Fibroblast of lung (primary cell): ENCODE measurements at places on chromosomes 4 and X.

DNA sequence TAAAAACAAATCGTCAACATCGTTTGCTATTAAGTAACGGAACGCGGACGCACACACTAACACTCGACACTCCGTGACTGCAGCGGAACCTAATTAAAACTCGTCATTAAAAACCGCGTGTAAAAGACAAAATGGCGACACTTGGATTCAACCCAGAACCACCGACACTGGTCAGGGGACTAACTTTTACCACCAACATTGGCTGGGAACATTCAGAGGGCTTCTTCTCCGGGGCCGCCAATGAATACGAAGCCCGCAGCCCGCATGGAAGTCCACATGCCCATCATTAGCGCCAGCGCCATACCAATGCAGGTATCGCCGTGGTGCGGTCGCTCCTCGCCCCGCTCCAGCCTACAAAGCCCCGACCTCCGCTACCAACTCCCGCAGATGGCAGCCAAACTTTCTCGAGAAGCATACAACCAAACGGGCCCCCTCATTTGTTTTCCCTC is 498 bp downstream of the RBMX start:
- DNase-seq = peak; percentile 15

- peak; percentile 94 for DNase-seq
Measured at GRCh38 chrX:9562851-9563250, 98.0 kb downstream of the TBL1X start.

GRCh38 chr4:95017305-95018064 is 259.7 kb downstream of the BMPR1B start:
- no peak for DNase-seq

- no peak for DNase-seq
Measured at GRCh38 chr4:66331761-66332160, 661.5 kb upstream of the EPHA5 start.

- DNase-seq = no peak
Measured at GRCh38 chrX:83984961-83985360, 124.0 kb downstream of the CYLC1 start.

GRCh38 chr4:41212616-41213203 is 1.6 kb downstream of the APBB2 start:
- DNase-seq = peak; percentile 81

DNA sequence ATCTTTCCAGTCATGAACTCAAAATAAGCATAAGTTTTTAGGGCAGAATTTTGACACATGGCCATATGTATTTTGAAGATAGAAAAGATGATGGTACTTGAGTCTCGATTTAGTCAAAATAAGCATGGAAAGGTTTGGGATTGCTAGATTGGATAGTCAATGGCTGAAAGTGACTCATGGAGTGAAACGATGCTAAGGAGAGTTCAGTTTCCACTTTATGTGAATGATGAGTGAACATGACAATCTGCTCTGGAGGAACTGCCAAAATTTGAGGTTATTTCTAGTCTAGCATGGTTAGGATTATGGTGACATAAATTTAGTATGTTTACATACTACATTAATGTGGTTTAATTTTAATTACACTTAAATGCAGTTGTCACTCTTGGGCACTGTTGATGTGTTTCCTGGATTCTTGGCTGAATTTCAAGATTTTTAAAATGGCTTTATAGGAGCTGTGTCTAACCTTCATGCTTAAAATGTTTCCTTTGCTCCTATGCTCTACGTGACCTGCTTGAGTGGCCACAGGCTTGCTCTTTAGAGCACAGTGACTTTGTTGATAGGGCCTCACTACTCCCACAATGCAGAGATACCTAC is 17.1 kb downstream of the DDX3X start:
- no peak for DNase-seq

- no peak for DNase-seq
Measured at GRCh38 chrX:72621163-72621562, 48.5 kb upstream of the HDAC8 start.

GRCh38 chr4:1790005-1790404 is 3.1 kb upstream of the FGFR3 start:
- DNase-seq = no peak

- DNase-seq = no peak
Measured at GRCh38 chr4:107708225-107708624, 11.8 kb downstream of the PAPSS1 start.

DNA sequence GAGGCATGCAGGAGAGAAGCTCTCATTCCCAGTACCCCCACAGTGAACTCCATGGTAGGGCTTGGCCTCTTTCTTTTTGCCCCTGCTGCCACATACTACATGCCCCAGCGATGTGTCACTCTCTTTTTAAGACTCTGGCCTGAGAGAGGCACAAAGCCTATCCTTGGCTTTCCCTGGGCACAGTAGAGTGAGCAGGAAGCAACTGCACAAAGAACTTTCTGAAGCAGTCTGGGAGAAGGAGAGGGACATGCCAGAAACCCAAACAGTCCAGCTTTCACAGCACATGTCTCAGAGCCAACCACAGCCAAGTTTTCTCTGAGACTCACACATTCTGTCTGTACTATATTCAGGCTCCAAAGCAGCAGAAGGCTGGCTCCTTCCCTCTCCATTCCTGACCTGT is 7.9 kb upstream of the NALF2 start:
- DNase-seq = no peak

DNA sequence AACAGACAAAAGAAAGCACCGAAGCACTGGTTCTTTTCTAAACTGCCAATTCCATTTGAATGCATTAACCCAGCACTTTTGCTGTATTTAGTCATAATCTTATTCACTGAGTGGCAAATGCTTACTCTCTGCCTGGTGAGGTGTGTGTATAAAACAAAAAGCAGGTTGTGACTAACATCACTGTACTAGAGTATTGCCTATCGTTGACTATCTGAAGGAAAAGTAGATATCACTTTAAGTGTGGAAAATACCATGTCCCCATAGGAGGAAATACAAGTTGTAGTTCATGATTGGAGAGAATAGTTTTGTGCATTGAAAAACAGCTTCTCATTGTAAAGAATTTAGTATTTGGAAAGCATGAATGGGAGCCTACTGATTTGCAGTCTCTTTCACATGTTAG is 2.7 kb downstream of the PDLIM5 start:
- peak; percentile 55 for DNase-seq

GRCh38 chrX:104430072-104430741 is 135.8 kb upstream of the IL1RAPL2 start:
- DNase-seq = no peak

- peak; percentile 60 for DNase-seq
Measured at GRCh38 chr4:40629401-40630334, at the start of gene RBM47. TSS of gene RBM47 (minus strand) at chr4:40629864. CDS start at chr4:40438893, 190,971 bp downstream.

- DNase-seq = peak; percentile 66
Measured at GRCh38 chr4:136088211-136088867, 1444.0 kb downstream of the PCDH18 start.
